Anterior cingulate cortex (tissue), 58 donors: ENCODE measurements at places on chromosomes 1 and 21.

DNA sequence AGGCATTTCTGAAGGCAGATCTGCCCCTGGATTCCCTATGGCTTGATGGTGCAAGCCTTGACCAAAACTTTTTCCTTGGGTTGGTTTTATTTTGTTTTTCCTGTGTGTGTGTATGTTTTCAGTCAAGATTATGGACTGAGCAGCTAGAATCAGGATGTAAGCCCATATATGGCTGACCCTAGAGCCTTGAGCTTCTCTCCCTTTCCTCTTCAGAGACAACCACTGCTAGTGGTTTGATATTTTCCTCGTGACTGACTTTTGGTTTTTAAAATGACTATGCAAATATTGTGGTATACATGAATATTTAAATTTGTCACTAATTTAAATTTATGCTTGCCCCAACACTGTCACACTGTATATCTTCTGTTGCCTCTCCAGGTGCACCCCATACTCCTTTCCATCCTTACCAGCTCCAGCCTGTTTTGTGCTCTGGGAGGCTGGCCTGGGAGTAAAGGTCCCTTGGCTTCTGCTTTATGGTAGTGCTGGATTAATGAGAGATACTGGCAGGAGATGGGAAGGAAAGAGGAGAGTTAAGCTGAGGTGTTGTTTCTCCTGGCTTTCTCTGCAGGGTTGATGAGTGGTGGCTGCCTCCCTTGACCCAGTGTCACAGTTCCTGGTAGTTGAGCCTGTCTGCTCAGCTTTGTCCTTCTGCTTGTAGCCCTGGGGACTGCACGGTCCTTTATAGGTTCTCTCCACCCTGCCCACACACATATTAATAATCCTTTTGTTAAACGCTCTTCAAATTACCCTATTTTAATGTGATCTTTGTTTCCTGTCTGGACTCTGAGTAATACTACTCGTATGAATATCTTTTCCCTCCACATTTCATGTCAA lies 44.4 kb downstream of the RWDD3 start:
- DNase-seq, result no peak

GRCh38 chr1:166698771-166699170 lies 140.5 kb upstream of the POGK start:
- DNase-seq, result no peak

DNA sequence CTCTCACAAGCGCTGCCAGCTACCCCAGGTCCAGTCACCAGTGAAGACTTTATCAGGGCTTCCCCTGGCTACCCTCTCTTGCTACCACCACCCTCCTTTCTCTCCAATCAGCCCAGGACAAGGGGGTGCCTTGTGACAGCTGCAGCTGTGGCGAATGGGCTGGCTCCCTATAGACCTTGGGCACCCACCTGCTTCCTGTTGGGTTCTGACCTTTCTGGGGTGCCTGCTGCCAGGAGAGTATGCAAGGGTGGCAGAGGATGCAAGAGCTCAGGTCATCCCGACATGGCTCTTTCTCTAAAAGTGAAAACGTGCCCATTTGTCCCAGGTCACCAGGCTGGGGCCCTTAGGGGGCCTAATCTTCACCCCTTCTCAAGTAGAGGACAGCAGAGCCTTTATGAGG lies 6.6 kb downstream of the KLHDC8A start:
- DNase-seq, result no peak

DNA sequence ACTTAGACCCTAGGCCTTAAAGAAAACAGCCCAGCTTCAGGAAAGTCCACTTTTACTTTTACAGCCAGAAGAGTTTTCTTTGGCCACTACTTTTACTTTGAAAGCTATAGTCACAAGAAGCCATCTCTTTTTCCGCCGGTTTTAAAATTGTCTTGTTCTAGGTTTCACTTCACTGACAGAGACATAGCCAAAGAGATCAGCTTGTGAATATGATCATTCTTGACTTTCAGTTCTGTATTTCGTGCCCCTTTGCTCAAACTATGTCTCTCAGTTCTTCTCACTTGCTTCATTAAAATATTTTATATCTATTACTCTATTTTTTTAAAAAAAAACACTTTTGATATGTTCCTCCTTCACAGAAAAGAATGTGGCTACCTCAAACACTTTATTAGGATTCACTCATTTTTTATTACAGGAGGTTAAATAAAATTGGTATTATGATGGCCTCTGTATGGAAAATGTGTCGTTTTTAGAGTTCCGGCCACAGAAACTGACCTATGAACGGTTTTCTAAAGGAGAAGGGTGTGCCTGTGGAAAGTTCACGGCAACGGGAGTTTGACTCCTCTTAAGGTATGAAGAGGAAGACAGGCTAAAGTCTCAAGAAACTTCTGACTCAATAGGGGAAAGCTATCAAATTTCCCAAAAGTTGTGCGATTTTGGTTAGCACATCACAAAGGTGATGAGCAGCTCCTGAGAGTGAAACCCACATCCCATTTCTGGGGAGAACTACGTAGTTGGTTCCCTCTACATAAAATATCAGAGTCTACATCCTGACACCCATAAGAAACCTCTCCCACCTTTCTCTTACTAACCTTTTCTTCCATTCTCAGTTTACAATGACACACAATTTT lies 1.2 kb downstream of the MCOLN2 start:
- no peak for DNase-seq

GRCh38 chr1:58003059-58003458 lies 543.5 kb downstream of the OMA1 start:
- no peak for DNase-seq

DNA sequence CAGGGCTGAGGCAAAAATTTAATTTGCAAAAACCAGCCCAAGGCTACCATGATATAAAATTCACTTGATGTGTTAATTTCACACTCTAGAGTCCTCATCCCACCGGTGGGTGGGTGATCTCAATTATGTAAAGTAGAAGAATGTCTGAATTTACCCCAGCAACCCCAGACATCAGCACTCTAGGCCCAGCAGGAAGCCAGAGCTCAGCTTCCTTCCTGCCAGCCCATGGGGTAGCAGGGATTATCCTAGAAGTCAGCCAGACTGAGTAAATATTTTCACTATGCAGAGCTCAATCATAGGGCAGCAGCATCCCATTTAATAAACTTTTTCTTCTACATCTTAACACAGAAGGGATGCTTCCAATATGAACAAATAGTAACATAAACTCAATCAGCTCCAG lies 71.0 kb downstream of the SIPA1L2 start:
- DNase-seq, result no peak

DNA sequence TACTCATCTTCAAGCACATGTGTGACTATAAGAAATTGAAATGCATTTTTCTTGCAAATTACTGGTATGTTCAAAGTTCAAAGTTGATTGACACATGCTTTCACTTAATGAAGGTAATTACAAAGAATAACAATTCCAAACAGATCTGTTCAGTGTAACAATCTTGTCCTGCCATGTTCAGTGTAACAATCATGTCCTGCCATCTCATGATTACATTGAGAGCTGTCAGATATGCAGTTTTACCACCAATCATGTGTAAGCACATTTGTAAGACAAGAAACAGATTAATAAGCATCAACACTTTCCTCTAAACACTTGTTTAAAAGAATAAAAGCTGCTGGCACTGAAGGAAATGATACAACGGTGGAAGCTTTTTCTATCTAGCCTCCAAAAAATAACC lies 80.3 kb upstream of the ZNF281 start:
- DNase-seq, result no peak

DNA sequence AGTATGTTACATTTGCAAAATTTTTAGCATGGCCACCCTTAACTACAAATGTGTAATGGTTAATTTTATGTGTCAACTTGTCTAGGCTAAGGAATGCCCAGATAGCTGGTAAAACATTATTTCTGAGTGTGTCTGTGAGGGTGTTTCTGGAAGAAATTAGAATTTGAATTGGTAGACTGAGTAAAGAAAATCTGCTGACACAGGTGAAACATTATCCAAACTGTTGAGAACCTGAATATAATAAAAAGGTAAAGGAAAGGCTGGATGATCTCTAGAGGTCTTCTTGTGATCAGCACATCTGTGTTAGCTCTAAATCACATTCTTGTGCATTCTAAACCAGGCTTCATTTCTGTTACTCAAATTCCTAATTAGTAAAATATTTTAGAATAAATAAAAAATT lies 100.8 kb downstream of the UCHL5 start:
- no peak for DNase-seq
